ENCODE measurements at places on chromosomes 2 and 18.

DNA sequence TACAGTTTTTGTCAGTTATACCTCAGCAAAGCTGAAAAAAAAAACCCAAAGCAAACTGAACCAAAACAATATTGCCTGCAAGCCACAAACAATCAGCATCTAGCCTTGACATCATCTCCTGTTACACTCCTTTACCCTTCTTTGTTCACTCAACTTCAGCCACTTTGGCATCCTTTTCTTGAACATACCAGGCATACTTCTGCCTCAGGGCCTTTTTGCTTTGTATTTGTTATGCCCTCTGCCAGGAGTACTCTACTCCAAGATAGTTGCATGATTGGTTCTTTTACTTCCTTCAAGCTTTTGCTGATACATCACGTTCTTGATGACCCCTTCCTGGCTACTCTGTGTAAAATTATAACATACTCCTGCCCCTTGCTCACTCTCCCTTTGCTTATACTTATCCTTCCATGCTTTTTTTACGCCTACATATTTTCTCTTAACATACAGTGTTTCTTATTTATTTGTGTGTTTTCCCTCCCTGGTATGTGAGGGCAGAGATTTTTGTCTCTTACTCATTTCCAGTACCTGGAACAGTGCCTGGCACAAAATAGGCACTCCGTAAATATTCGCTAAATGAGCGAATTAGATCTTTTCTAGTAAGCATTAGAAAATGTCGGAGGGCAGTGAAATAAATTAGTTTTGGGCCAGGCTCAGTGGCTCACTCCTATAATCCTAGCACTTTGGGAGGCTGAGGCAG lies 12.7 kb downstream of the ABI2 start:
- no peak for DNase-seq

- no peak for DNase-seq
Observed at GRCh38 chr2:69345434-69345833, 41.6 kb downstream of the GFPT1 start.

- no peak for DNase-seq
Observed at GRCh38 chr2:64524604-64525316, 632 bp downstream of the AFTPH start.

DNA sequence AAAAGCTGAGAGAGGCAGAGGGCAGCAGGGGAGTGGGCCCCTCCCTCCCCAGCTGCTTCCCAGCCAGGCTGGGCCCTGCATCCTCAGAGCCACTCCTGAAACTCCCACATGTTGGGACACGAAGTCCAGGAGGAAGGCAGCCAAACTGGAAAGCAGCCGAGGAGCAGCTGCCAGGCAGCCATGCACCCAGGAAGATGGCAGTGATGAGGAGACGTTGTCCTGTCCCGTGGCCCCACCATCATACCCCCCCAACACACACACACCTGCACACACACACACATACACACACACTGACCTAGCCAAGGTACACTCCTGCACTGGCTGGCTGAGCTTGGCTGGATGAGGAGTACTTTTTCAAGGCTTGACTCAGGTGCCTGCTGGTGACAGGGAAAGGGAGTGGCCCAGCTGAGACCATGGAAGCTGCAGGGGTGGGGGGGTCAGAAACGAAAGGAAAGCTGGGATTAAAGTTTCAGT lies 106.0 kb downstream of the CYP26B1 start:
- no peak for DNase-seq

- no peak for DNase-seq
Observed at GRCh38 chr2:43031471-43032212, 194.8 kb downstream of the ZFP36L2 start.

GRCh38 chr2:217045700-217046475 lies 186.0 kb upstream of the TNP1 start:
- no peak for DNase-seq

- DNase-seq = no peak
Observed at GRCh38 chr2:85468704-85469349, 50.3 kb downstream of the SH2D6 start.

DNA sequence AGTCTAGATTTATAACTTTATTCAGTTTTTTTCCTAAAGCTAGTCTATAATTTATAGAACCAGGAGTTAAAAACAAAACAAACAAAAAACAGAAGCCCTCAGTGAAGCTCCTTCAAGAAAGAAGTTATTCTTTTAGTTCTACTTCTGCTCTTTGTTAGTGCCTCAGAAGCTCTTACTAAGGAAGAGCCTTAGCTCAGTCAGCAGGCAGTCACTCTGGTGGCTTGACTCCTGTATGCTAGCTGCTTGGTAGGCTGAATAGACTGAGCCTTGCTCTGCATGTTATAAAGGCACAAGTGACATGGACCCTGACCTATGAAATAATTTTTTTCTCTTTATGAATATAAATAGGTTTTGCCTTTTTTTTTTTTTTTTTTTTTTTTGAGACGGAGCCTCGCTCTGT lies 24.8 kb downstream of the NCOA1 start:
- DNase-seq = no peak

DNA sequence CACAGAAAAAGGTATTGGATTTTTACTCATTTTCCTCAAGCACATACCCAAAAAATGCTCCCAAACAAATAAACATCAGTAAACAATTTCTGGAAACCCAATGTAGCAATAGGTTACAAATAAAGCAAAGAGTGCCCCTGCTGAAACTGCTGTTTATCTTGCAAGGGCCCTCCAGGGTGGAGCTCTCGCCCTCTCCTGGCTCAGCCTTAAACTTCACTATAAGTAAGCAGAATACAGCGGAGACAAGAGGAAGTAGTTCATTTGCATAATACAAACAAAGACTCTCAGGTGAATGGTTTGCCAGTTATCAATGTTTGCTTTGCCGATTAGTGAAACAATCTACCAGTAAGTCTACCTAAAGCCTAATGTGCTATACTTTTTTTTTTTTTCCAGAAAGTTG lies 437.6 kb downstream of the DLGAP1 start:
- DNase-seq = no peak

DNA sequence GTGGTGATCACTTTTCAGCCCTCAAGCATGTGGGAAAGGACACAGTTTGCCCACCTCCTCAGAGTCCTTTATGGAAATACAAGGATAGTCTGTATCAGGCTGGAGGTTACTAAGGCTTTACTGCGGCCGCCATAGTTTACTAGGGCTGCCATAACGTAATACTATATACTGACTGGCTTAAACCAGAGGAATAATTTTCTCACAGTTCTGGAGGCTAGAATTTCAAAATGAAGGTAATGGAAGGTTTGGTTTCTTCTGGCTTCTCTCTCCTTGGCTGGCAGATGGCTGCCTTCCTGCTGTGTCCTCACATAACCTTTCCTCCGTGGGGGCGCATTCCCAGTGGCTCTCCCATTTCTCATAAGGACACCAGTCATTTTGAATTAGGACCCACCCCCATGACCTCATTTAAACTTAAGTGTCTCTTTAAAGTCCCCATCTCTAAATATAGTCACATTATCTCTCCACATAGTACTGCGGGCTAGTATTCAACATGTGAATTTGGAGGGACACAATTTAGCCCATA lies 12.5 kb upstream of the ATIC start:
- DNase-seq = no peak

DNA sequence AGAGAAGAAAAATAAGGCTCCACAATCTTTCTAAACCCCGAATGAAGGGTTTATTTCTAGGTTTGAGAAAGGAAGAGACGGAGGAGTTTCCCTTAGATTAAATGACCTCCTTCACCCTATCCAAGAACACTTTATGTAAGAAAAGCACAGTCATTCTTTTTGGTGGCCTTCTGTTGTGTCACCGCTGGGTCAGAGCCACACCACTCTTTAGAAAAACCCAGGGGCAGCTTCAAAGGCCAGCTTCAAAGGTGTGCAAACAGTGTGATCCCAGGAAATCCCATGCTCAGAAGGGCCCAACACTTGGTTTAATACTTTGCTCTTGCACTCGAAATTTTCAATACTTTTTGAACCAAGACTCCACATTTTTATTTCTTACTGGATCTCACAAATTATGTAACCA lies 7.1 kb downstream of the ST8SIA3 start:
- DNase-seq = no peak

DNA sequence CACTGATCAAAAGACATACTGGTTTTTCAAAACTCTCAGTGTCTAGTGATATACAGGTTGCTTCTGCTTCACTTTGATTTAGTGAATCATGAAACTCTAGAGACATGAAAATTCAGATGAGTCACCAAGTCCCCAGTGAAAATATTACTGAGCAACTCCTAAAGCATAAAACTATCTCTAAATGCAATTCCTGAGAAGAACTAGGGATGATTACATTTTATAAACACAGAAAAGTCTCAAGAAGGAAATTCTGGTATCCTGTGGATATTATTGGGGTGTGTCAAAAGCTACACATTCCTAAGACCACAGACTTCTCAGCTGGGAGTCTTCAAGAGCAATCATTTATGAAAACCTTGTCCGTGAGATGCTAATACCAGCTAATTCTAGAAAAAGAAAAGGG lies 9.7 kb downstream of the LRRTM4 start:
- no peak for DNase-seq

DNA sequence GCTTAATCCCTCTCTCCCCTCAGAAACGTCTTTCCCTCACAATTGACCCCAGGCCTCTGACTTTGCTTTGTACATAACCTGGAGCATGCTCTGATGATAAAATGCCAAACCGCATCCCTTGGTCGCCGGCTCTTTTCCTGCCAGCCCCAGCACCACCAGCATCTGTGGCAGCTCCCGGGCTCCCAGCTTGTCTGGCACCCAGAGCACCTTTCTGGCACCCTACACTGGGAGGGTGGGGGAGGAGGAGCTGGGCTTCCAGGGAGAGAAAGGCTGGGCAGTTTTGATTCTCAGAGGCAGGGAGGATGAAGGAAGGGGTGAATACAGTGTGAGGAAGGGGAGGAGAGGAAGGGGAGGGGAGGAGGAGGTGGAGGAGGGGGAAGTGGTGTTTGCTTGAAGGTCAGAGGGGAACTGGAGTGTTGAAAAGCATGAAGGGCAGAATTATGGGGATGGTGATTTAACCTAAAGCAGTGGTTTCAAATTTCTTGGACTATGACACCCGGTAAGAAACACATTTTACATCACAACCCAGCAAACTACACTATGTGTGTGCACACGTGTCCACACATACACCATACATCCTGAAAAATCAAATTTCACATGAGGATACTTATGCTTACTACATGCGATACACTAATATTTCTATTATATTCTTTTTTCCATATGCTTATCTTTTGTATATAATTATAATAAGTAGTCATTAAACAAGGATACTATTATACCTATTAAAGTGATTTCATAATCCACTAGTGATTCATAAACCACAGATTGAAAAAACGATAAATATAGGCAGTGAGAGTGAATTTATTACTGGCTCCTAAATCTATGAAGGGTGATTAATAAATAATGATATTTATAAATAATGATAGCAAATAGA lies 30.0 kb upstream of the IGFBP2 start:
- DNase-seq = no peak

DNA sequence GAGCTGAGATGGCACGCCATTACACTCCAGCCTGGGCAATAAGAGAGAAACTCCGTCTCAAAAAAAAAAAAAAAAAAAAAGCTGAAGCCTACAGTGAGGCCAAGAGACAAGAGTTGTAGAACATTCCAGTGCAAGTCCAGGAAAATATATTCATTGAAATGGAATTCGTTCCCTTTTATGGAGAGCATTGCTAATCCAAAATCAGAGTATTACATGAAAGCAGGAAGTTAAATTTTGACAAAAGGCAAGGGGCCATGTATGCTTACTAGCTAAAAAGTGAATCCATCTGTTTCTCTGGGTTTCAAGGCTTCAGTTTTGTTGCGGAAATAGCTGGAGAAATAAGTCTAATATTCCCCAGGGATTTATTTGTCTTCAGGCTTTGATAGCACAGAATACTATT lies 471.7 kb downstream of the THSD7B start:
- DNase-seq = no peak

GRCh38 chr2:38462121-38462661 lies 85.1 kb upstream of the ATL2 start:
- DNase-seq = no peak

GRCh38 chr2:213751446-213751845 lies 467.2 kb downstream of the SPAG16 start:
- DNase-seq = no peak

GRCh38 chr2:2264416-2264815 lies 66.7 kb downstream of the MYT1L start:
- no peak for DNase-seq

DNA sequence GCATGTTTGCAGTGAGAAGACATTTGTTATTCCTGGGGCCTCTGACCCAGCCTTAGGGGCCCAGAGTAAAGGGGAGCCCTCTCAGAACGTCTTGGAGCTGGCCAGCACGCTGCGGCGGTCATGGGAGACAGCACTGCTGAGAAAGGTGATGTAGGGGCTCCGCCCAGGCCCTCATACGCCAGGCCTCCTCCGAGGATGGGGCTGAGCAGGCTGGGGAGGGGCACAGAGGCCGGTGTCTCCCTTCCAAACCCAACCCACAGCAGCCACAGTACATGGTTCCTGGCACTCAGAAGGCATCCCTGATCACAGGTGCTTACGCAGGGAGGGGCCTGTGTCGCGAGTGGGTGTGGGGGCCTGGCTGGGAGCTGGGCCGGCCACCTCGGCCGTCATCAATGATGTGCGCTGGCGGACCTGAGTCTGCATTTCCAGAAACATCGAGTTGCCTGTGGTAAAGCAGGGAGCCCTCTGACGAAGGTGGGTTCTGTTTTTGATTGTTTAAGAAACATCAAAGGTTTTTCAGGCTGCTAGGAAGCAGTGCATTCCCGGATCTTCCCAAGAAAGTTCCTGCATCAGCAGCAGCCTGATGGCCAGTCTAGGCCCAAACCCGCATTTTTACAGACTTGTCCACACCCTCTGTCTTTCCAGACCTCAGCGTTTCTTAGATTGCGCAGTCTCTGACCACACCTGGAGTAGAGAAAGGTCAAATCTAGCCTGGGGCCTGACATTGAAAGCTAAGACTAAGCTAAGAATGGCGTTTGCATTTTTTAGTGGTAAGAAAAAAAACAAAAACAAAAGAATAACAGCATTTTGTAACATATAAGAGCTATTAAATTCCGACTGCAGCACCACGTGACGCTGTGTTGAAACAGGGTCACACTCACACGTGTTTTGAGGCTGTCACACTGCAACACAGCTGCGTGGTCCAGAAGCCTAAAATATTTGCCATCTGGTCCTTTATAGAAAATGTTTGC lies 51.2 kb upstream of the PXDN start:
- DNase-seq = no peak

DNA sequence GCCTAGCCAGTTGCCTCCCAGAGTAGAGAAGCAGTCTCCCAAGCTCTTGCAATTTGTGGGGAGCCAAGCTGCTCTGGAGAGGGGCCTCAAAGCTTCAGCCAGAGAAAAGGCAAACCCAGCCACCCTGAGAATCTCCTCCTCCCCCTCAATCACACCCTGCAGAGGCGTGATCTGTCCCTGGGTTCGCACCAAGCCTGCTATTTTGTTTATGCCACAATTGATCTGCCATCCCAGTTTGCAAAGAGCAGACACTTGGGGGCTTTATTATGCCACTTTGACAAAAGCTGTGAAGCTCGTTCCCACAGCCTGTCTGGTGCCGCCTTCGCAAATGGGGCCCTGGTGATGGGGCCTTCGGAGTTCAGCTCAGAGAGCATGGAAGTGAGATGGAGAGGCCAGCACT lies 125.5 kb downstream of the MSH2 start:
- DNase-seq = no peak

GRCh38 chr2:233395687-233396086 lies 41.4 kb downstream of the DGKD start:
- DNase-seq = no peak

GRCh38 chr2:1846046-1847015 lies 102.0 kb upstream of the PXDN start:
- DNase-seq = no peak

Measured in cortex of kidney (tissue), 1 donor.